Activated naive CD4-positive, alpha-beta T cell treated with anti-CD3 and anti-CD28 coated beads, Interleukin-2, amount 50 U/mL, for 16 hours (primary cell): ENCODE measurements at places on chromosomes 5 and 9.

DNA sequence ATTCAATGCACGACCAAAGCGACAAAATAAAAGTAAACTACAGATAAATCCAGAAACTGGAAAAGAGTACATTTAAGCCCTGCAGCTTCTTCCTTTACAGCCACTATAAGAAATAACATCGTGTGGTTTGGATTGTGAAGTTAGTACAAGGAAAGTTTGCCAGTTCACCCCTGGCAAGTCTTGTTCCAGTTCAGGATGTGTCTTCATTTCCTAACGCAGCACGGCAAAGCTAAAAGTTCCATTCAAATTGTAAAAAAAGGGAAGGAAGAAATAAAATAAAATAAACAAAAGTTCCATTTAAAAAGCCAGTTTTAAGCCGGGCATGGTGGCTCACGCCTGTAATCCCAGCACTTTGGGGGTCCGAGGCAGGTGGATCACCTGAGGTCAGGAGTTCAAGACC is 83.3 kb upstream of the RETREG1 start:
- DNase-seq: no peak

GRCh38 chr9:130607640-130608420 is 28.5 kb downstream of the FUBP3 start:
- no peak for DNase-seq

- no peak for DNase-seq
These were observed 160.7 kb upstream of the PUM3 start for GRCh38 chr9:3004572-3004971.

GRCh38 chr5:121795511-121795910 is 56.2 kb upstream of the FTMT start:
- DNase-seq: no peak

- DNase-seq: no peak
These were observed 12.4 kb upstream of the SUB1 start for GRCh38 chr5:32572778-32573480.

DNA sequence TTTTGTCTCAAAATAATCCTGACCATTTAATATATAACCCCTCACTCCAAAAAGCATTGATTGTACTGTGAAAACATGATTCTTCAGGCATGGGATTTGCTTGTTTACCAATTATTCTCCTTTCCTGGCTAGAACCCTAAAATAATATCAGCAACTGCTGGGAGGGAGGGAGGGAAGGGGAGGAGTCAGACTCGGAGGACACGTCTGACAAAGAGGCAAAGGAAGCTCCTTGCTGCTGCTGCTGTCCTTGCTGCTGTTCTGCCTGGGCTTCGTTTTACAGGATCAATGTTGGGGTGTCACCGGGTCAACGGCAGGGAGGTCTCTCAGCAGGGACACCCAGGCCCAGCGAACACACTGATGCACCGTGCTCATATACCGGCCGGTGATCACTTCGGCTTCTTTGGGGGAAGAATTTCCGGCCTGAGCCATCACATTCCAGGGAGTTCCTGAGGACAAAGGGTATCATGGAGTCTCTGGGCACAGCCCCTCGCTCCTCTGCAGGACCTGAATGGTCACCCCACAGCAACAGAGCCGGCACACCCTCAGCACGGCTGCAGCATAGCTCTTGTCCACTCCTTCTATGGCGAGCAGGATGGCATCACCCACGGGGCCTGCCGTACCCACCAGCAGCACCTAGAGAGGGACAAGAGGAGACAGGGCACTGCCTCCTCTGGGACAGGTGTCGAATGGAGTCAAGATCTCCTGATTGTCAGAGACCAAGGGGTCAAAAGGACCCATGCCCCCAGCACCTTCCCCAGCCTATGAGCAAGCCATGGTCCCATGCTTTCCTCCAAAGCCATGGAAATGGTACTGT is 27.9 kb downstream of the MED10 start:
- DNase-seq: no peak

GRCh38 chr5:74866596-74867162 is 492 bp upstream of the FAM169A start:
- DNase-seq: no peak

- peak; percentile 35 for DNase-seq
These were observed 79.6 kb upstream of the RNU6ATAC start for GRCh38 chr9:134243778-134244467.

- DNase-seq: no peak
These were observed 130.4 kb upstream of the RASA1 start for GRCh38 chr5:87137283-87137682.

DNA sequence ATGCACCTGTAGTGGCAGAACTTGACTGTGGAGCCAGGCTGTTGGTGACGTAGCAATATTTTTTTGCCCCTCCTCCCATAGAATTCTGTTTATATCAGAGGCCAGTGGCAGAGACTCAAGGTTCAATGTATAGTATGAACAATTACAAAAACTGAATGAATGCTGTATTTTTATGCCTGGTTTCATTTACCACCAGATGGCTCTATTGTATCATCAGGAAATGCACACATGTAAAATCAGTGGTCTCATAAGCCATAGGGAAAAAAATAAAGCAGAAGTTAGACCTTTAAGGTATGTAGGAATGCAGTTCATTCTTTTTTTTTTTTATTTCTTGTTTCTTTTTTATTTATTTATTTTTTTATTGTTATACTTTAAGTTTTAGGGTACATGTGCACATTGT is 43.6 kb downstream of the CCDC192 start:
- no peak for DNase-seq

DNA sequence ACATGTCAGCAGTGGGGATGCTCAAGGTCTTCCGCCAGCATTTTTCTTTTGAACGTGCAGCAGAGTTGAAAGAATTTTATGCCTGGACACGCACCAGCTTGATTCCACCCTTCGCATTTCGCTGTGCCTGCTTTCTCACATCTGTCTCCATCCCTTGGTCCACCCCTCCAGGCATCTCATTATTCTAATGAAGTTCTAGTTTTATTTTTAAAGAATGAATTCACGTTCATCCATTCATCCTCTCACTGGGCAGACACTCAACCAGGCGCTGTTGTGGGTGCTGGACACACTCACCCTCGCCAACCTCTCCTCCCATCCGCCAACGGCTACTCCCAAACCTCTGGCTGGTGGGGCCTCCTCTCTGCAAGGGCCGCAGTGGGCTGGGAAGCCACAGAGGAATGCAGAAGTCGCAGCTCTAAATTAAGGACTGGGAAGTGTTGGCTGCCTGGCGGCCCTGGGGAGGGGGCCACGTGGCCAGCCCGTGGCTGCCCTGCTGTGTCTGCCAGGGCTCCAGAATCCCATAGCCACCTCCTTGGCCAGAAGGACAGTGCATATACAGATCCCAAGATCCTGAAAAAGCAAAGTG is 6.7 kb downstream of the SUSD3 start:
- DNase-seq: no peak

DNA sequence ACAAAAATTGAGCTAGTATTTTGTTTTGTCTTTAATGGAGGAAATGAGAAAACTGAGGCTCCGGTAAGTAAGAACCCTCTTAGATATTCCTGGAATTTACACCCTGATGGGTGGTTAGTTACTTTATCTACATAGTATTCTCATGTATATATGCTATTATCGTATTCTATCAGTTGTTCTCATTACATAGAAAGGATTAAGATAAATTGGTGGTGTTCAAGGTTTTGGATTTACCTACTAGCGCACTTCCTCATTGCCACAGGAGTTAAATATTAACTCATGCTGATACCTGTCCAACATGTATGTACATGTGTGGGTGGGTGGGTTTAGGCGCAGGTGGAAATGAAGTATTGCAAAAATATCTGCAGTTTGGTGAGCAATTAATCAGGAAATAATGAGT is 61.1 kb upstream of the IFNE start:
- no peak for DNase-seq

GRCh38 chr5:142059304-142059940 is 46.6 kb upstream of the GNPDA1 start:
- no peak for DNase-seq

- DNase-seq: no peak
These were observed 43.9 kb upstream of the RNF130 start for GRCh38 chr5:180115326-180116076.

- DNase-seq: no peak
These were observed 30.4 kb downstream of the AHRR start for GRCh38 chr5:351921-352245.
